ENCODE measurements at places on chromosomes 5 and 9. TPM values are rescaled to one million over a fixed set of nuclear protein-coding genes. Genes with fewer than 3 reads are reported as not detected.

DRD1 gene
- total RNA-seq, result 0.53 TPM

HTR4 gene
- total RNA-seq, result 5.7 TPM

SLC25A51 gene
- total RNA-seq, result 59.4 TPM

CDH10 gene
- total RNA-seq, result under 0.01 TPM

GBGT1 gene
- 3.8 TPM for total RNA-seq

POU5F2 gene
- total RNA-seq, result 0.53 TPM

GLDC gene
- 3.3 TPM for total RNA-seq

ZBTB26 gene
- total RNA-seq, result 3.3 TPM

ATP6V0E1 gene
- total RNA-seq, result 333 TPM

FOXD4 gene
- total RNA-seq, result 0.06 TPM

PSD2 gene
- total RNA-seq, result 0.13 TPM

FOXD4L6 gene
- total RNA-seq, result not detected

PLCXD3 gene
- 0.53 TPM for total RNA-seq

CD274 gene
- 2.4 TPM for total RNA-seq

MRPL41 gene
- total RNA-seq, result 52.7 TPM

FAM170A gene
- total RNA-seq, result not detected

KLF4 gene
- total RNA-seq, result 25.3 TPM

TAF11L5 gene
- total RNA-seq, result not detected

SLC36A3 gene
- total RNA-seq, result not detected

STKLD1 gene
- 0.79 TPM for total RNA-seq

RNF180 gene
- total RNA-seq, result 6.1 TPM

NPR3 gene
- total RNA-seq, result 24.3 TPM

SPINK7 gene
- not detected for total RNA-seq

CBY3 gene
- not detected for total RNA-seq

POMT1 gene
- total RNA-seq, result 32.6 TPM

PCDHA1 gene
- under 0.01 TPM for total RNA-seq

GLRA1 gene
- total RNA-seq, result not detected

NHP2 gene
- total RNA-seq, result 88.4 TPM

CLTA gene
- total RNA-seq, result 287 TPM

AQP3 gene
- 0.26 TPM for total RNA-seq

ABO gene
- total RNA-seq, result not detected

FBN2 gene
- total RNA-seq, result 18.4 TPM

GNA14 gene
- 4.4 TPM for total RNA-seq

PCDHGA1 gene
- total RNA-seq, result 1.1 TPM

ALDH1B1 gene
- 6.8 TPM for total RNA-seq

PLAC8L1 gene
- total RNA-seq, result 0.40 TPM

TMEM252 gene
- total RNA-seq, result not detected

GABRA1 gene
- under 0.01 TPM for total RNA-seq

SPTAN1 gene
- 596 TPM for total RNA-seq

CTNND2 gene
- under 0.01 TPM for total RNA-seq

CNTNAP3B gene
- total RNA-seq, result 25.0 TPM

ADAMTS2 gene
- 36.5 TPM for total RNA-seq

Data from aortic smooth muscle cell (primary cell).